ENCODE measurements at places on chromosomes 6 and 20.

DNA sequence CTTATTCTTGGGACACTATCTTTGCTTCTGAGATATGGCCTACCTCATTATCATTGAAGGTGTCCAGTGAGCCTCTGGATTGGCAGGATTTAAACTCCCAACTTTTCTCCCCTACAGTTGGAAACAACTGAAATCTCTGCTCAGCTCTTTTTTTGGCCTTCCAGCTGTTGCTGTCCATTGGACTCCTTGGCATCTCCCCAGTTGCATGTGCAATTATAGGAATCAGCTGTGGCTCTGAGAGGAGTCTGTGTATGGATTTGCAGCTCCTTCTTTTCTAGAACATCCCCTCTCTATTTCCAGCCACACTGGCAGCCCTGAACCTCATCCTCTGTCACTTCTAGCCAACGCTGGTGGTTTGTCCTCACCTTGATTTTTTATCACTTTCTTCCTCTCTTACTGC is 21.2 kb downstream of the RAB22A start:
- no peak for DNase-seq

DNA sequence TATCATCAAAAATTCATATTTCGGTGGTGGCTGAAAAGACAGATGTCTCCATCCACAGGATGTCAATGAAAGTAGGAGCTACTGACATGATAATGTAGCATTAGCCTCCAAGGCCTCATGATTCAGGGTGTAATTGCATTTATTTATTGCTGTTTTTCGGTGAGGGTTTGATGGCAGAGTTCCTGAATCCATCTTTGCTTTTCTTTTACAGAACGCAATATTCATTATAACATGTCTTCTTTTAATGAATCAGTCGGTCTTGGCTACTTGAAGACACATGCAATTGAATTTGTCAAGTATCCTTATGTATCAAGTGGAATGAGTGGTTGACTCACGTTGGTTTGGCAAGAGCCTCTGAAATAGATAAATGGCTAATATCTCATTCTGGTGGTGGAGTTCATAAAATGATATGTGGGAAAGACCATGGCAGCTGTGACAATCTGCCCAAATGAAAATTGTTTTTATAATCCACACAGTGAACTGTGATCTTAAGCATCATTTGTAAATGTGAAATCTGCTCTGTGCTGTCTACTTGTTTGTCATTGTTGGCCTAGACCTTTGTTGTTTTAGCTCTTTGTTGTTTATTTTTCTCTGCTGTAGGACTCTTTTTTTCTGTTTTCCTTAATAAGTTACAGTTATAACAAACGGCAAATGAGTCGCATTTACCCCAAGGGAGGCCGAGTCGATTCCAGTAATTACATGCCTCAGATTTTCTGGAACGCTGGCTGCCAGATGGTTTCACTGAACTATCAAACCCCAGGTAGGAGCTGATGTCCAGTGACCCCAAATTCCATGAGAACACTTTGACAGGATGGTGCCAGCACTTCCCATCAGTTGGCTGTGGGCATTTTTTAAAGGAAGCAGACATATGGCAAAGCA is 105.7 kb upstream of the LAMP5 start:
- DNase-seq: peak; percentile 61

DNA sequence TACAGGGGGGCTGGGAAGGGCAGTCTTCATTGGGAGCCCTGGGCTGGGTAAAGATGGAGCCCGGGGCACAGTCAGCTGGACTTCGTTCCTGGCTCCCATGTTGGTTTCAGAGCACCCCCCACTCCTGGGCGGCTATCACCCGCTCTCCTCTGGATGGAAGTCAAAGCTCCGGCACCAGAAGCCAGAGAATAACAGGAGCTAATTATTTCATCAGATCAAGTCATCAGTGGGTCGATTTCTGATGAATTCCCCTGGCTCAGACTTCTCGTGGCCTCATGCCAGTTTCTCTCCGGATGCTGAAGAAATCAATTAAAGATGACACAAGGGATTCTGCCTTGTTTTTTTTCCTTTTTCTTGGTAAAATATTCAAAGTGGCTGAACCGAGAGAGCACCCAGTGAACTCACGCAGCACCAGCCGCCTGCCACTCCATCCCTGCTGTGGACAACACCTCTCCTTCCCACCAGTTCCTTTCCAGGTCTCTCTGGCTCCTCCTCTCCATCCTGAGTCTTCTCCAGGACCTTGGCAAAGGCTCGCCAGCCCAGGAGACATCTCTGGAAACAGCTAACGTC is 22.5 kb downstream of the SULF2 start:
- peak; percentile 82 for DNase-seq

GRCh38 chr6:35477551-35478179 is 9.5 kb downstream of the RPL10A start:
- DNase-seq: no peak

DNA sequence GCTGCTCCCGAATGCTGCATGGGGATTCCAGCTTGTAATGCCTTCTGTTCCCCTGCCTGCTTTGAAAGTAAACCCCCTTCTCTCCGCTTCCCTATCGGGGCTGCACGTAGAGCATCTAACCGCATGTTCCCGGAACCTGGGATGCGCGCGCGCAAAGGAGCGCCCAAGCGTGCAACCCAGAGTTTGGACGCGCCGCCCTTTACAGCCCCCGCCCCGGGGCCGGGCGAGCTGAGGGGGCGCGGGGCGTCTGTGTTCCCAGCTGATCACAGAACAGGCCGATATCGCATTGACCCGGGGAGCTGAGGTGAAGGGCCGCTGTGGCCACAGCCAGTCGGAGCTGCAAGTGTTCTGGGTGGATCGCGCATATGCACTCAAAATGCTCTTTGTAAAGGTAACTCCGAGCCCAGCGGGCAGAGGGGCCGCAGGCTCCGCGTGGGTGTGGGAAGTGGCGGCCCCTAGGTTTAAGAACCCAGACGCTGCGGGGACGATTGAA is 1.4 kb downstream of the LAMP5 start:
- no peak for DNase-seq

- DNase-seq: no peak
Measured at GRCh38 chr6:159693894-159694545, 979 bp upstream of the SOD2 start.

DNA sequence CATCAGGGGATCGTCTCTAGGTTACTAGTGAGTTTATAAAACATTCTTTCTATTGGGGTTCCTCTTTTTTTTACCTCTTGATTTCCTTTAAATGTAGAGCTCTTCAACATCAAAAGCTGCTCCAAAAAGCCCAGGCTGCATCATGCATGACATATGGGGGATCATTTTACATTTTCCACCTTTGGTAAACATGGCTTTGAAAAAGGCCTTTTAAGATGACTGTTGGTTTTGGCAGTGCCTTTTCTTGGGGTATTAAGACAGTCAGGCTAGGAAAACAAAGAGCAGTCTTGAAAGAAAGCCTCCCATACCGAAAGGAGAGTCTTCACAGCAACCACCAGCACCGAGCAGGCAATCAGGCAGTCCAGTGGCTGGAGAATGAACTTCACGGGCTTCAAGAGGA is 73.2 kb downstream of the NPEPL1 start:
- no peak for DNase-seq

DNA sequence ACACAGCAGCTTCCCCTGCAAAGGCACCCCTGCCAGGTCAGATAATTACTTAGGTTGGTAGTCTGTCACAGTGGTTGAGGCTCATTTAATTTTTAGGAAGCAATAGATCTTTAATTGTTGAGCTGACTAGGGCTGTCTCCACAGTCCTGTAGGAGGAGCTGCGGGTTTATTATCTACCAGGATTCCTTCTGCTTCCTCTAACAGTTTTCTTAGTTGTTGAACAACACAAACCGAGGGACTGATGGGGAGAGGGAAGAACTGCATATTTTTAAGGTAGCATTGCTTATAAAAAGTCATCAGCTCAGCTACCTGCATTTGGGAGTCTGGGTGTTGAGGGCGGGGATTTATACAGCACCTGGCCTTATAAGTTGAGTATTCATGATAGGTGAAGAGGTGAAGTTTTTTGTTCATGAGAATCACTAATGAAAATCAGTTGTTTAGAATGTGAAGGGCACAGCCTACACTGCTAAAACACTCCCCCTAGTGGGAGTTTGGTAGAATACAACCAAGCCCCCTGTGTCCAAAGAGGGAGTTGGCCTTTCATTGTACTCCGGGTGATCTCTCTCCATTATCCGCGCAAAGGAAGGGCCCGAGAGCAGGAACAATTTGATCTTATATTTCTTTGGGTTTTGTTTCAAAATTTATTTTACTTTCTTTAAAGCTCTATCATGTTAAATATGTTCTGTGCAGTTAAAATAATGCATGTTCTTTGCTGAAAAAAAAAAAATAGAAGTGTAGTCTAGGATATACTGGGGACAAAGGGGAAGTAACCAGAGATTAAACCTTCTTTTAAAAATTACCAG is 69.6 kb downstream of the SSR1 start:
- DNase-seq: peak; percentile 73

GRCh38 chr6:154611241-154611640 is 100.8 kb upstream of the CNKSR3 start:
- no peak for DNase-seq

GRCh38 chr6:75863001-75863400 is 114.0 kb downstream of the MYO6 start:
- DNase-seq: no peak

GRCh38 chr6:37536491-37537190 is 36.9 kb upstream of the CCDC167 start:
- no peak for DNase-seq

DNA sequence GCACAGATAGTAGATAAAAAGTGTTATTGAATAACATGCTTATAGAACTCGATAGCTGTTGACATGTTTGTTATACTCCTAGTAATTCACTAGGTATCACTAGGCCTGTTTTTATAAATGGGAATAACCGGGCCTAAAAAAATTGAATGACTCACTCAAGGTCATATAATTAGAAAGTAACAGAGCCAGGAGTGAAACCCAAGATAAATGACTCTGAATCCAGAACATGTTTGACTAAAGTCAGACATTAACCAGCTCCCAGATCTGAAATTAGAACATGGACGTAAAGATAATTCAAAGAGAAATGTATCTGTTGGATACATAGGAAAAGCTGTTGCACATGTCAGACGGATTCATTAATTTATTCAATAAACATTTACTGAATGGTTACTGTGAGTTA is 26.9 kb downstream of the RGS17 start:
- DNase-seq: no peak

- DNase-seq: no peak
Measured at GRCh38 chr6:166862978-166863530, 93.3 kb downstream of the RNASET2 start.

- no peak for DNase-seq
Measured at GRCh38 chr6:47358440-47359225, 48.9 kb upstream of the TNFRSF21 start.

All from NCI-H446 (cell line).